ENCODE measurements at places on chromosomes 4 and X.
A peak's percentile ranks its signal among the peaks of the same experiment; 100 is the strongest.

DNA sequence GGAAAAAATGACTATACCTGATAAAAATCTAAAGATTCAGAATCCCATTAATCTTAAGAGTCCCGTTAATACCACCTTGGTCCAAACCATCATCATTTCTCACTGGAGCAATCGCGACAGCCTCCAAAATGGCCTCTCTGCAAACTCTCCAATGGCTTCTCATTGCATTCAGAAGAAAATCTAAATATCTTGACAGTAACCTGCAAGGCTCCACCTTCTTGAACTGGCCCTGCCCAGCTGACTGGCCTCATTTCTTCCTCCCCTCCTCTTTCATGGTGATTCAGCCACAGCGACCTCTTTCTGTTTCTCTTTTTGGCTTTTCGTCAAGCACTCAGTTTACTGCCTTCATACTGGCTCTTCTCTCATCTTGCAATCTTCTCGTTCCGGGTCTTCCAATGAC is 56.2 kb upstream of the GPRIN3 start:
- no peaks in the 10 kb centered on the region for H3K36me3 ChIP-seq
- DNase-seq: no peak
- H3K4me3 ChIP-seq: no peak overlapping the region
- no peak overlapping the region for H3K27ac ChIP-seq
- H3K4me1 ChIP-seq: no peaks in the 10 kb centered on the region
- no peaks in the 10 kb centered on the region for H3K27me3 ChIP-seq

DNA sequence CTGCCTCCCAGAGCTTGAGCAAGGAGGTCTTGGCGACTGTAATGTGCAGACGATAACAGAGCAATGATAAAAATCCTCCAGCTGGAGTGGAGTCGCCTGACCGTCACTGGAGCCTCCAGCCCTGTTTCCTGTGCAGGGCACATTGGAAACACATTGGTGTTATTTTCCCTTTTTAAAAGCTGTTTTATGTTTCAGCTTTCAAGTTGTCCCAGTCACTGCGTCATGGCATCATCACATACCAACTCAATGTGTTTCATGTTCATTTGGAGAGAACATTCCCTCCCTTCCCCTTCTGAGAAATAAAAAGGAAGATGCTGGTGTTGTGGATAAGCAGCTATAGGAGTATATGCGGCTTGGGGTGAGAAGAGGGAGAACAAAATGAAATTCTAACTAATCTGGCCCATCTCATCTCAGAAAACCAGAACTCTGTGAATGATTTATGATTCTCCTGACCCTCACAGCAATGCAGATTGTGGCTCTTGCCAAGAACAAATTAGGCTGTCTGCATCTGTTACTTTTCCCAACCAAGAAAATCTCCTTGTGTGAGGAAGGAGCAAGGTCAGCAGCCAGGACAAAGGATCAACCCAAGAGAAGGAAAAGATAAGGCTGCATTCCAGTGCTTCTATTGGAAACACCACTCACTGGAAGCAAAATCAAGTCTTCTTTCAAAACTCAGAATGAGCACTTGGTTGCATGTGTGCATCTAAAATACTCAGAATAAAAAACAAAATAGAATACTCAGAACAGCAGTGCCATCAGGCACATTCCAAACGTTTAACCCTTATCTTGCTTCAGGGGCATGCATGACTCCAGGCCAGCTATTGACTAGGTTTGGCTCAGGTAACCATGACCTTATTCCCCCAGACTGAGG is 134.4 kb downstream of the RASL11B start:
- H3K4me3 ChIP-seq: no peak overlapping the region
- no peaks in the 10 kb centered on the region for H3K4me1 ChIP-seq
- H3K36me3 ChIP-seq: no peaks in the 10 kb centered on the region
- H3K27me3 ChIP-seq: no peaks in the 10 kb centered on the region

DNA sequence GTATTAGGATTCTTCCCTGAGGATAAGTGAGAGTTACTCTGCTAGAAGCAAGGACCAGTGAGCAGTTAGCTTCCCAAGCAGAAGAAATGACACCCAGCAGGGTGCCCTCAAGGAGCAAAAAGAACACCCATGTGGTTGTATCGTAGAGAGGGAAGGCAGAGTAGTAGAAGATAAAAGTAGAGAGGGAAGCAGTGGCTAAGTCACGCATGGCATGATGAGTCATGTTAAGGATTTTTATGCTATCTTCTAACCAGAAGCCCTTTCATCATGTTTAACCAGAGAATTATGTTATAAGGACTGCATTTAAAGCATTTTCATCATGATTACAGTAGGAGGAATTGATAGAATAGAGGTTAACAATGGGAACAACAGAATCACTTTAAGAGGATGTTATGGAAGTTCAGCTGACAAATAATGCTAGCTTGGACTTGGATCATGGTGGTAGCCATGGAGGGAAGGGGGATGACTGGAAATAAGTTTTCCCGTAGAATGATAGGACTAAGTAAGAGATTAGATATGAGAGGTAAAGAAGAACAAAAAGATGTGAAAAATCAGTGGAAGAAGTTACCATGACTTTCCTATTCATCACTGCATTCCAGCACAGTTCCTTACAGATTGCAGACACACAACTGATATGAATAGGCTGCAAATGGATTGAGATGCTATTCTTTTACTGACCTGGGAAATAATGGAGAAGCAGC is 383.5 kb upstream of the INTU start:
- H3K36me3 ChIP-seq: no peaks in the 10 kb centered on the region
- H3K4me1 ChIP-seq: no peaks in the 10 kb centered on the region
- H3K27me3 ChIP-seq: no peaks in the 10 kb centered on the region
- no peak for DNase-seq

GRCh38 chr4:11544211-11544610 is 115.5 kb upstream of the HS3ST1 start:
- H3K27ac ChIP-seq: no peak overlapping the region
- H3K4me3 ChIP-seq: no peak overlapping the region
- no peaks in the 10 kb centered on the region for H3K36me3 ChIP-seq
- H3K27me3 ChIP-seq: no peaks in the 10 kb centered on the region

GRCh38 chr4:99593781-99594641 is 19.4 kb downstream of the MTTP start:
- DNase-seq: no peak
- no peaks in the 10 kb centered on the region for H3K36me3 ChIP-seq
- H3K4me3 ChIP-seq: no peak overlapping the region
- H3K4me1 ChIP-seq: no peaks in the 10 kb centered on the region
- H3K27ac ChIP-seq: no peak overlapping the region

DNA sequence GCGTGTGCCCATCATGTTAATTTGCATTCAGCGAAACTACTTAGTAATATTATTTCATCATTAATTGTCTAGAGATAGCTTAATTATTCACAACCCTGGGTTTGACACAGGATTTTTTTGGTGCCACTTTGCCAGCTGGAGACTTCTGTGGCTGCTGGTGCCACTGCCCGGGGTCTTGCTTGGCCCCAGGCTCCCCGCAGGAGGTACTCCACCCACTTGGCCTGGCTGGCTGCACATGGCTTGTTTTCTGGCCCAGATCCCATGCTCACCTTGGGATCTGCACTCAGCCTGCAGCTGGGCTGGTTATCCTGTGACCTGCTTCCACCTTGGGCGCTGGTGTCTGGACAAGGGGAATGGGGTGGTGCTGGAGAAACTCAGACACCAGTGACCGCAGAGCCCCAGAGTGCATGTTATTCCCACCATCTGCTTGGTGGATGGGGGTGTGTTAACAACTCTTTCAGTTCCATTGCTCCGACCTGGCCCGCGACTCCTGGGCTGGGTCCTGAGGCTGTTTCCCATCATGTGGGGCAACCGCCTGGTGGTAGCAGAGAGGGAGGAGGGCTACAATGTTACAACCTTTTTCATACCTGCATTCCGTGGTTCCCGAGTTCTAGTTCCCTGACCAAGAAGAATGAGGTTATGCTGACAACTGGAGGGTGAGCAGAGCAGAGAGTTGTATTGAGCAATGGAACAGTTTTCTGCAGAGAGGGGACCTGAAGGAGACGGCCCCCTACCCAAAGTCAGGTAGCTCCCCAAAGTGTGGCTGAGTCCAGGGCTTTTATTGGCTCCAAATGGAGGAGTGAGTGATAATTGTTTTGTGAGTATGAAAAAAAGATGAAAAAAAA is 1950.0 kb upstream of the IGFBP7 start:
- H3K4me3 ChIP-seq: no peak overlapping the region
- H3K27ac ChIP-seq: no peak overlapping the region
- DNase-seq: no peak
- no peaks in the 10 kb centered on the region for H3K36me3 ChIP-seq
- no peaks in the 10 kb centered on the region for H3K27me3 ChIP-seq

DNA sequence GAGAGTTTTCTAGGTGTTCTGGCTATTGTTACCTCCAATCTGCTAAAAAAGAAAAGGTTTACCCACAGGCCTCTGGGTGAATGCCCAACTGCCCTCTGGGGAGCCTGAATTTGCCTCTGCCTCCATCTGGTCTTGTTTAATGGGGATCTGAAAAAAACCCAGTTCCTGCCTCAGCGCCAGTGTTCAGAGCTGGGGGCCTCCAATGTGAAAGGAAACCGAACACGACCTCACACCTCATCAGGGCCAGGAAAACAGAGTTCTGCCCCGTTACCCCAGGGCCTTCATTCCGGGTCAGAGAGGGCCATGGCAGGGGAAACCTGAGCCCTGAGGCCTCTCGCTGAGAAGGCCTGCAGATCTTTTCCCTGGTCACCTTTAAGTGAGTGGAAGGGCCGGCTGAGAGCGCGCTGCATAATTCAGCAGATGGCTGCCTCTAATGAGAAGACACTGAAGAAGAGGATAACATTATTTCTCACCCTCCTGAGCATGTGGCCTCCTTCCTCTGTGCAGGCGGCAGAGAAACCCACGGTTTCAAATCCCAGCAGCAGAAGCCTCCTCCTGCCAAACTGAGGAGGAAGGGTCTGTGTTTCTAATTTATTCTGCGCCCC is 6.8 kb downstream of the SEPTIN6 start:
- no peak overlapping the region for H3K4me3 ChIP-seq
- peak overlapping the region; percentile 85 for H3K27ac ChIP-seq
- DNase-seq: no peak
- no peaks in the 10 kb centered on the region for H3K27me3 ChIP-seq

DNA sequence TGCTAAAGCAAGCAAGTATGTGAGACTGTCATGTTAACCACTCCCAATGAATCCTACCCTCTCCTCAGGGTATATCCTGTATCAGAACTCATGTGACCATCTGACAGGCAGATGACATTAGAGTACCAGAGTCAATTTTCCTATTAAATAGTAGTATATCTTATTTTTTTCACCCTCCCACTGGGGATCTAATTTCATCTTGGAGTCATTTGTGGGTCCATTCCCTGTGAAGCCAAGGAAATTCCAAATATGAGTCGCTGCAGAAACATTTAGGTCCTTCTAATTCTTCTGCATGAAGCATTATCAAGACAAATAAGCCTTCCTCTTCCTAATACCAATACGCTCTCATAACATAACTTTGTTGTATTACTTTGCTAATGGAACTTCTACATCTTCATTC is 52.2 kb upstream of the BLTP1 start:
- H3K27ac ChIP-seq: no peak overlapping the region
- DNase-seq: no peak
- H3K4me1 ChIP-seq: no peaks in the 10 kb centered on the region
- no peak overlapping the region for H3K4me3 ChIP-seq
- no peaks in the 10 kb centered on the region for H3K27me3 ChIP-seq

DNA sequence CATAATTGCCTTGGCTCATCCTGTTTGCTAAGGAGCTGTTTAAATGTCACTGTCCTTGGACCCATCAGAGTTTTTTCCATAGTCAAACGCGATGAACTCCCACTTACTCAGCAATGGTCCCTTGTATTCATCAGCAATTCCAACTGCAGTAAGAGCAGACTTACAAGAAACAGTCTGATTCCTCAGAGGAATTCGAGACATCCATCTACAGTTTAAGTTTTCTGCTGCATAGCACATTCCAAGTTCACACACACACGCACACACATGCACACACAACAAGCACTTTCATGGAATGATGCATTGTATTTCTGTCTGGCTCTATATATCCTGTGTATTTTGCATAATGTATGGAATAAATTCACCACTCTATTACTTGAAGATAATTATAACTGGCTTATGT is 32.7 kb upstream of the TMEM150C start:
- no peak overlapping the region for H3K27ac ChIP-seq
- no peaks in the 10 kb centered on the region for H3K27me3 ChIP-seq
- no peak for DNase-seq
- H3K36me3 ChIP-seq: no peaks in the 10 kb centered on the region
- H3K4me1 ChIP-seq: peaks cover 9% of the 10 kb centered on the region

GRCh38 chr4:80615099-80615498 is 279.6 kb downstream of the CFAP299 start:
- H3K36me3 ChIP-seq: no peaks in the 10 kb centered on the region
- no peaks in the 10 kb centered on the region for H3K4me1 ChIP-seq
- H3K4me3 ChIP-seq: no peak overlapping the region
- H3K27ac ChIP-seq: no peak overlapping the region
- DNase-seq: no peak

GRCh38 chr4:168449719-168450452 is 30.4 kb downstream of the DDX60L start:
- H3K36me3 ChIP-seq: no peaks in the 10 kb centered on the region
- no peaks in the 10 kb centered on the region for H3K27me3 ChIP-seq
- peaks cover 10% of the 10 kb centered on the region for H3K4me1 ChIP-seq

- H3K27me3 ChIP-seq: no peaks in the 10 kb centered on the region
- no peak for DNase-seq
- no peaks in the 10 kb centered on the region for H3K36me3 ChIP-seq
- no peak overlapping the region for H3K27ac ChIP-seq
- no peak overlapping the region for H3K4me3 ChIP-seq
Observed at GRCh38 chrX:120223374-120223773, 27.2 kb upstream of the ZBTB33 start.

DNA sequence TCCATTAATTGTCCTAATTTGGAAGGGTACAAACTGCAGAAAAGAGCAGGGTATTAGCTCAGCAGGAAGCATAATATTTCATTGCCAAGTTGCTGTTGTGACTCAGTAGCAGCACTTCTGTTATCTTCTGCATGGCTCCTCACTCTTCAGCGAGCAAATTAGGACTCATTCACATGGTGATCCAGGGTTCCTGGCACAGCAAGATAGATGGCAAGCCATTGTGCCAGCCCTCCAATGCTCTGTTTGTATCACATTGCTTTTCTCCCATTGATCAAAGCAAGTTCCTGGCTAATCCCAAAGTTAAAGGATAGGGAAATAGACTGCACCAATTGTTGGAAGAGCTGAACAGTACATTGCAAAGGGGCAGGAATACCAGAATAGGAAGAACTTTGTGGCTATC is 382.5 kb upstream of the ATOH1 start:
- H3K4me1 ChIP-seq: no peaks in the 10 kb centered on the region
- no peak overlapping the region for H3K4me3 ChIP-seq
- DNase-seq: no peak

DNA sequence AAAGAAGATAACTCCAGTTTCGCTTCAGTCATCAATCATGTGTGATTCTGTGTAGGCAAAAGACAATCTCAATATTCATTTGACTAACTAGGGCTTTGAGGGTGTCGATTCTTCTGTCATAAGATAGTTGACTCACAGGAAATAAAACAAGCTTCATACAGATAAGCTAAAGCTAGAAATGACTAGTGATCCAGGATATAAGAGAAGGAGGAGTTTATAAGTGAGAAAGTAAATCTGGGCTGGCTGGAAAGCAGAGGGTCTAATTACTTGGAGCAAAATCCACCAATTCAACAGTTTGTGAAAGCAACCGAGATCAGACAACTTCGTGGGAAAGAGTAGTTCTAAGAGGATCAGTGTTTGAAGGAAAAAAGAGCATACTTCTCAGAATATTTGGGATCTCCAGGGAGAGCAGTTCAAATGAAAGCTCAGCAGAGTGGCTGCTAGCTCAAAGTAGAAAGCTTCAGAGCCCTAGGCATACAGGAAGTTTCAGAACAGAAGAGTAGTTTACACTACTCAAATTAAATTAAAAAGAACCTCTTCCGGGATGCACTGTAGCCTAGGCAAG is 429.3 kb downstream of the INPP4B start:
- H3K4me1 ChIP-seq: no peaks in the 10 kb centered on the region
- H3K4me3 ChIP-seq: no peak overlapping the region
- H3K27ac ChIP-seq: no peak overlapping the region
- no peak for DNase-seq

Data from trophoblast cell (in vitro differentiated cells and primary cell).